Progenitor cell of endocrine pancreas (in vitro differentiated cells): ENCODE measurements at places on chromosomes 2 and 18. TPM values are rescaled to one million over a fixed set of nuclear protein-coding genes. Genes with fewer than 3 reads are reported as not detected.

GRCh38 chr18:29164020-29164706, 987.2 kb upstream of the CDH2 start:
- DNase-seq, result no peak

GRCh38 chr2:136168720-136169119, 50.8 kb upstream of the CXCR4 start:
- DNase-seq, result no peak

DNA sequence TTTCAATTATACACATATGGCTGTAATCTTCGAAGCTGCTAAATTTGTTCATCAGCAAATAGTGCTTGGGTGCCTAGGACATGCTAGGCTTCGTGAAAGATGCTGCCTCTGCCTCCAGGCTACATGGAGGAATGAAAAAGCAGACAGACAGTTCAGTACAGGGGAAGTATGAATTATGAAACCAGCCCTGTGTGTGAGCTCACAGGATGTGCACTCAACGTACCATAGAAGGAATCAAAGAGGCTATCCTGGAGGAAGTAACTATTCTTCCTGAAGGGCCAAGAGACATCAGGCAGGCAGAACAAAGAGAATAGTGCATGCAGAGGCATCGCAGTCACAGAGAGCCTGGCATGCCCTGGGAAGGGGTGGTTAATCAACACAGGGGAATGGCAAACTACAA, 61.4 kb downstream of the DYM start:
- DNase-seq, result no peak

- peak; percentile 28 for DNase-seq
Measured at GRCh38 chr2:88451811-88452564, 505 bp downstream of the FOXI3 start.

- DNase-seq, result no peak
Measured at GRCh38 chr2:10045561-10046355, 2.4 kb downstream of the KLF11 start.

DNA sequence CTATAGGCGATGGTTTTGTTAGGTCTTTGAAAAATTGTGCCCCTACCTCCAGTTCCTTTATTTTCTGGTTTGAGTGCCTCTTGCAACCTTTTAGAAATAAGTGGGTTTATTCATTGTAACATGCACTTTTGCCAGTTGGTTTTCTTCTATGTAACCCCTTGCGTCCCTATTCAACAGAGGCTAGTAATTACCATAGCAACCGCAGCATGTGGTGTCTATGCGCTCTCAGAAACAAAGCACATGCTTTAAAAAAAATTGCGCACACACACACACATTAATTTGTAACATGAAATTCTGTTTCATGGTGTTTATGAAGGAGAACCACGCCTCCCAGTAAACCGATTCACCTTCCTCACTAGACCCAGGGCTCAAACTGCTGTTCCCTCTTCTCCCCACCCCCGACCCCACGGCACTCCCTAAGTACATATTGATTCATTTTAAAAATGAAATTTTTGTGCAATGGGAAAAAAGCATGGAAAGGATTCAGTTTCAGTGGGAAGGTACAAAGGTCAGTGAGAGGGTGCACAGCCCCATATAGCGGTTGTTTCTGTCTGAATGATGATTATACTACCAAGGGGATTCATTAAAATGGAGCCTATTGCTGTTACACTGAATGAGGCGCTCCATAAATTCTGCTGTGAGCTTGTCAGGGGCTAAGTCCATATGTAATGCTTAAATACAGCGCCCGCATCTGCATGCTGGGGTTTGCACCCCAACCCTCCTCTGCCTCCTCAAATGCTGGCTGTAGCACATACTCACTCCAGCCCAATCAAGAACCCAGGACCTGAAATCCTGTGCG, 206.9 kb downstream of the ICOS start:
- DNase-seq, result no peak

EPB41L3 gene
- total RNA-seq, result 41.7 and 49.8 TPM in 2 replicates

DNA sequence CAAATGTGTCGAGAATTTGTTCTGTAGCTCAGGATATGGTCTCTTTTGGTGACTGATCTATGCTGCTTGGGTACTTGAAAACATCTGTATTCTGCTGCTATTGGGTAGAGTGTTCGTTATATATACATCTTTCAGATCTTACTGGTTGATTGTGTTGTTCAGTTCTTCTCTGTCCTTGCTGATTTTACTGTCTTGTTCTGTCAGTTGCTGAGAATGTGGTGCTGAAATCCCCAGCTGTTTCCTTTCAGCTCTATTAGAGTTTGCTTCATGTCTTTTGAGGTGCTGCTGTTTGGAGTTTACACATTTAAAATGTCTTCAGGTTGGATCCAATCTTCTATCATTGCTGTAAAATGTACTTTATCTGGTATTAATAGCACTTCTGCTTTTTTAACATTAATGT, 12.9 kb downstream of the BCL2L11 start:
- no peak for DNase-seq

- no peak for DNase-seq
Measured at GRCh38 chr2:101546376-101547058, 71.6 kb upstream of the RFX8 start.

GRCh38 chr2:182193291-182193690, 207.6 kb downstream of the PPP1R1C start:
- DNase-seq, result no peak

GRCh38 chr2:215022418-215022817, 116.0 kb downstream of the ABCA12 start:
- DNase-seq, result no peak

DNA sequence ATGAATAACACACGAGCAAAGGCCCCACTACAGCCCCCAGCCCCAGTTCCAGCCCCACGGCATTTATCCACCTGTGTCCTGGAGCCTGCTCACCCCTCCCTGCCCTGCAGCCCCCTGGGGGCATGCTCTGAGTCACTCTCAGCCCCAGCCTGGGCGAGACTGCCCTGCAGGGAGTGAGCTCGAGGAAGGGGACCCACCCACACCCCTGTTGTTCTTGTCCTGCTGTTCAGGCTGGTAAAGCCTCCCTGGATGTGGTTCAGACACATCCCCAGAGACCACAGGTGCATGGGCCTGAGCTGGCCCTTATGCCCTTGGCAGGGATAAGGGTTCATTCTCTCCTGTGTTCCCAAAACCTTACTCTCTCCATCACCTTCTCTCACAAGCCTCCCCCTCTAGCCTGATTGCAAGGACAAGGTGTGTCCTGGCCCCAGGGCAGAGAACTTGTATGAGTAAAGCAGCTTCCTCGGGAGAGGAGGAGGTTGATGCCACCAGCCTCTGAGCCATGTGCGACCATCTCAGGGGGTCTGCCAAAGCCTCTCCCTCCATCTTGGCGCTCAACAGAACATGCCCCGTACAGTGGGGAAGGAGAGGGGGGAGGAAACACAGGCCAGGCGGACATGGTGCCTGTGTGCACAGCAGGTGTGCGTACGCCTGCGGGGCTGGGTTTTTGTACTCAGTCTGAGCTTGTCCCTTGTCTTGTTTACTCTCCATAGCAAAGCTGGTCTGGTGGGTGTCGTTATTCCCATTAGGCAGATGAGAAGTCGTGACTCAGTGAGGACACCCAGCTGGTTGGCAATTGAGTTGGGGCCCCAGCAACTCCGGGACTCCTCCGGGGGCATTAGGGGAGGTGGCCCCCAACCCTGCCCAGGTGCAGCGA, 64.4 kb downstream of the CIB4 start:
- no peak for DNase-seq

DNA sequence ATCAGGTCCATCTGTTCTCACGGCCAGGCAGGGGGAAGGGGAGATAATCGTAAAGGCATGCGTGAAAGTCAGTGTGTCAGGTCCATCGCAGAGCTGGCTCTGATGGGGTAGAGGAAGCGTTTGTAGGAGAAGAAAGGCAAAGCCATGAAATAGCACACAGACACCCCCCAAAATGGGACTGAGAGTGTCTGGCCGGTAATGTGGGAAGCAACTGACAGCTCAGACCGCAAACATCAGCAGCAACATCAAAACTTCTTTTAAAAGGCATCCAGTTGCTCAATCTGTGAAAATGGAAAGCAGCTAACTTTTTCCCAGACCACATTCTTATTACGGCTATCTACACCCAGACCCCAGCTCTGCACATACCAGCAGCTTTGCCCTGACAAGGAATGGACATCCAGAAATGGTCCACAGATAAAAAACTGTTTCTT, 232.6 kb downstream of the EN1 start:
- no peak for DNase-seq

DNA sequence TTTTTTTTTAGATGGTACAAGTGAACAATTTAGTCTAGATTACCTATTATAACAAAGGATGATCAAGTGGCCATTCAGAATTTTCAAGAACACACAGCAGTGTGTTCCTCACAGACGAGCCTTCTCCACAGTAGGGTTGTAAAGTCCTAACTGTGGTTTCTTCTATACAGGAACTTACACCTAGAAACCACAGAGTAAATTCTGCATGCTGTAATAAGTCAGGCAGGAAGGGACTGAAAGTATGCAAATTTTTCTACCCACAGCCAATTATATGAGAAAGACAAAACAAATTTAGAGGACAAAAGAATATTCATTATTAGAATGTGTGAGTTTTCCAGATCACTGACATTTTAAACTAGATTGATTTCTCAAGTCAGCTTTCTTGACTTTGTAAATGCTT, 99.5 kb downstream of the RBMS1 start:
- no peak for DNase-seq

DNA sequence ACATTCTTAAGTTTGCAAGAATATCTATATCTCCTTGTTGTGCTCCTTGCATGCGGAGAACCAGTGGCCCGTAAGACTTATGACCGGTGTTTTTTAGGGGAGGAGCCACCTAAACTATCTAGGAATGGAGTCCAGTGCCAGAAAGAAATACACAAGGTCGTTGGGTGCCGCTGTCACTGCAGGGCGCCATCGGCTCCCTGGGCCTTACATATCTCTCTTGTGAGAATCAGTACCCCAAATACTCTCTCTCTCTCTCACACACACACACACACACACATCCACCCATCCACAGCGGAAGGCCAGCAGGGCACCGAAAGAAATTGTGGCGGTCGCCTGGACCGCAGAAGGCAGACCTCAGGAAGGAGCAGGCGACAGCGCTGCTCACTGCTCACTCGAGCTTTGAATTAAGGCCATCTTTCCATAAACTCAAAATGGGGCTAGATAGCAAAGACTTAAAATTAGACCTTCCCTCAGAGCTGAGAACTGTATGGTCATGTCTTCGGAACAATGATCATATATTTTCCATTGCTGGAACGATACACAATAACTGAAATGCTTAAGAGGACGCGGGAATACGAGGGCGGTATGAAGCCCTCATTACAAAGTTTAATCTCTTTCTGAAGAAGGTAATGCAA, 10.4 kb downstream of the NR4A2 start:
- DNase-seq, result no peak

- DNase-seq, result no peak
Measured at GRCh38 chr2:33038230-33038629, 91.5 kb downstream of the LTBP1 start.

- DNase-seq, result no peak
Measured at GRCh38 chr18:58586269-58586668, 42.6 kb downstream of the ALPK2 start.

ACMSD gene
- total RNA-seq, result not detected in 2 replicates

GRCh38 chr2:191738667-191739066, 60.7 kb downstream of the NABP1 start:
- DNase-seq, result no peak

CDK15 gene
- 0.07 TPM in 1 of 2 replicates, not detected in the other for total RNA-seq
